ENCODE measurements at places on chromosomes 11 and 22. TPM values are rescaled to one million over a fixed set of nuclear protein-coding genes. Genes with fewer than 3 reads are reported as not detected.

GRM5 gene
- not detected for total RNA-seq

ISX gene
- total RNA-seq = not detected

CNGA4 gene
- not detected for total RNA-seq

APOA1 gene
- not detected for total RNA-seq

CD248 gene
- 9.0 TPM for total RNA-seq

HSPB2 gene
- total RNA-seq = not detected

SLC25A18 gene
- total RNA-seq = not detected

SF3B2 gene
- total RNA-seq = 203 TPM

CCDC116 gene
- total RNA-seq = 0.78 TPM

TRIM22 gene
- total RNA-seq = 277 TPM

OR52E8 gene
- total RNA-seq = not detected

MMP13 gene
- total RNA-seq = not detected

CYP2D6 gene
- 3.7 TPM for total RNA-seq

CRACR2B gene
- 23.7 TPM for total RNA-seq
